ENCODE measurements at places on chromosomes 7 and 10.

- H3K4me1 ChIP-seq, result no peaks in the 10 kb centered on the region
- H3K27me3 ChIP-seq, result no peaks in the 10 kb centered on the region
- no peak overlapping the region for H3K27ac ChIP-seq
- H3K4me3 ChIP-seq, result no peak overlapping the region
- no peaks in the 10 kb centered on the region for H3K36me3 ChIP-seq
Observed at GRCh38 chr7:120337308-120337907, 64.4 kb downstream of the KCND2 start.

DNA sequence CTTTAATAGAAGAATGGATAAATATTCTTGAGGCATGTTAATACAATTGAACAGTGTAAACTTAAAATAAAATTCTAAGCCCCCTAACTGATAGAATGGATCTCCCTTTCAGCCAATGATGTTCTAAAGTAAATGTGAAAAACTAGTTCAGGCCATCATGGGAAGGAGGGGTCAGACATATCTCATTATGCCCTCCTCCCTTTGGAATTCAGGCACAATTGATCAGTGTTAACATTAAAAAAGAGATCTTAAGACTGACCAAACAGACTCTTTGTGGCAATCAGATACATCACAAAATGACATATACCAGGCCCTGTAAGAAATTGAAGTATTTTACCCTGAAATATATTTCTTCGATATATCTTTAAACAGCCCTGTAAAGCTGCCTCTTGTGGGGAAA lies 683.0 kb upstream of the LRRTM3 start:
- H3K4me1 ChIP-seq, result no peaks in the 10 kb centered on the region
- no peaks in the 10 kb centered on the region for H3K36me3 ChIP-seq

- peaks cover 4% of the 10 kb centered on the region for H3K27me3 ChIP-seq
- H3K4me3 ChIP-seq, result no peak overlapping the region
- no peaks in the 10 kb centered on the region for H3K36me3 ChIP-seq
- no peak overlapping the region for H3K27ac ChIP-seq
Observed at GRCh38 chr10:34522546-34522945, 292.6 kb downstream of the PARD3 start.

DNA sequence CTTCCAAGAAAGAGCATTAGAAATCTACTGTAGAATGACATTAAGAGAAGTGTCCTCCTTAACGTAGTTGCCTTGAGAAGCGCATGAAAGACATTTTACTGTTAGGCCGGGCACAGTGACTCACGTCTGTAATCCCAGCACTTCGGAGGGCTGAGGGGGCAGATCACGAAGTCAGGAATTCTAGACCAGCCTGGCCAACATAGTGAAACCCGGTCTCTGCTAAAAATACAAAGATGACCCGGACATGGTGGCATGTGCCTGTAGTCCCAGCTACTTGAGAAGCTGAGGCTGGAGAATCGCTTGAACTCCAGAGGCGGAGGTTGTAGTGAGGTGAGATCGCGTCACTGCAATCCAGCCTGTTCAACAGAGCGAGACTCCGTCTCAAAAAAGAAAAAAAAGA lies 28.9 kb downstream of the TARP start:
- H3K27ac ChIP-seq, result no peak overlapping the region
- H3K4me3 ChIP-seq, result no peak overlapping the region
- peaks cover 16% of the 10 kb centered on the region for H3K4me1 ChIP-seq
- H3K27me3 ChIP-seq, result peaks cover 7% of the 10 kb centered on the region
- peaks cover 17% of the 10 kb centered on the region for H3K36me3 ChIP-seq

DNA sequence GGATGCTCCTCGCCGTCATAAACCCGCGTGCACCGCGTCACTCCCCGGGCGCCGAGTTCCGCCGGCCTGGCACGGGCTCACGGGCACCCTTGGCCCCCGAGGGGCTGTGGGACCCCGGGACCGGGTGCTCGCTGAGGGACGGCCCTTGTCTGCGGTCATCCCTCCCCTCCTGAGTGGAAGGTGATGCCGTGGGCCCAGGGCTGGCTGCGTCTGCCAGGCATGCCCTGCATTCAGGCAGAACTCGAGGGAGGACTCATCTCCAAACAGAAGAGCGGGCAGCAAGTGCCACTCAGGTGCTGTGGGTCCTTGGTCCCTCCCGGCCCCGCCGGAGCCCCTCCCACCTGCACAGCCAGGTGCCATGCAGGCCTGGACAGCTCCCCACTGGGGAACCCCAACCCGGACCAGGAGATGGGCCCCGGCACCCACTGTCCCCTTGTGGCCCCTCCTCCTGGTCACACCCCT lies 61.3 kb downstream of the UNCX start:
- no peak overlapping the region for H3K4me3 ChIP-seq
- DNase-seq, result no peak
- H3K27me3 ChIP-seq, result peaks cover 10% of the 10 kb centered on the region

- H3K4me1 ChIP-seq, result peaks cover 9% of the 10 kb centered on the region
- H3K27ac ChIP-seq, result no peak overlapping the region
- peaks cover 30% of the 10 kb centered on the region for H3K27me3 ChIP-seq
- DNase-seq, result no peak
Observed at GRCh38 chr10:58513188-58514110, 777 bp downstream of the BICC1 start.

GRCh38 chr7:36637417-36637816 lies 86.9 kb downstream of the AOAH start:
- no peak for DNase-seq
- H3K27ac ChIP-seq, result no peak overlapping the region
- peaks cover 3% of the 10 kb centered on the region for H3K36me3 ChIP-seq
- peaks cover 45% of the 10 kb centered on the region for H3K4me1 ChIP-seq
- H3K4me3 ChIP-seq, result no peak overlapping the region
- H3K27me3 ChIP-seq, result peaks cover 1% of the 10 kb centered on the region

- no peak overlapping the region for H3K4me3 ChIP-seq
- peaks cover 10% of the 10 kb centered on the region for H3K27me3 ChIP-seq
- H3K4me1 ChIP-seq, result peaks cover 4% of the 10 kb centered on the region
- H3K27ac ChIP-seq, result no peak overlapping the region
- H3K36me3 ChIP-seq, result peaks cover 2% of the 10 kb centered on the region
Observed at GRCh38 chr10:59913547-59914237, 7.3 kb upstream of the CCDC6 start.

GRCh38 chr10:124476043-124476725 lies 14.6 kb downstream of the LHPP start:
- H3K27me3 ChIP-seq, result peaks cover 2% of the 10 kb centered on the region
- H3K36me3 ChIP-seq, result no peaks in the 10 kb centered on the region
- H3K4me3 ChIP-seq, result no peak overlapping the region
- H3K27ac ChIP-seq, result no peak overlapping the region
- DNase-seq, result no peak
- no peaks in the 10 kb centered on the region for H3K4me1 ChIP-seq

DNA sequence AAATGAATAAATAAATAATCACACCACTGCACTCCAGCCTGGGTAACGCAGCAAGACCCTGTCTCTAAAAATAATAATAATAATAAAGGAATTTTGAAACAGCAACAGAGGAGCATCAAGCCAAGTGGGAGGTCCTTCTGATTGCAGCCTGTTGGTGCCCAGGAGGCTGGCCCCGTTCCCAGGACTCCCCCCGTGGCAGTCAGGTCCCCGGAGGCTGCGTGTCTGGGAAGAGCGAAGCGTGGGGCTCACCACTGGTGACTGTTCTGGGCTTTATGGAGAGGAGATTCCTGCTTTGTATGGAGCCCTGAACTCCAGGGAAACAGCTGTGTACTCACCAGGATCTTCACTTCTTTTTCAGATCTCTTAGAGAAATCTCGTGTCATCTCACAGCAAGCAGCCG lies 19.3 kb upstream of the MYH16 start:
- no peaks in the 10 kb centered on the region for H3K36me3 ChIP-seq
- peaks cover 3% of the 10 kb centered on the region for H3K27me3 ChIP-seq
- no peaks in the 10 kb centered on the region for H3K4me1 ChIP-seq
- DNase-seq, result no peak

GRCh38 chr7:142925413-142925812 lies 8.1 kb downstream of the TRPV5 start:
- H3K4me1 ChIP-seq, result no peaks in the 10 kb centered on the region
- H3K4me3 ChIP-seq, result no peak overlapping the region
- H3K27me3 ChIP-seq, result no peaks in the 10 kb centered on the region
- H3K27ac ChIP-seq, result no peak overlapping the region

DNA sequence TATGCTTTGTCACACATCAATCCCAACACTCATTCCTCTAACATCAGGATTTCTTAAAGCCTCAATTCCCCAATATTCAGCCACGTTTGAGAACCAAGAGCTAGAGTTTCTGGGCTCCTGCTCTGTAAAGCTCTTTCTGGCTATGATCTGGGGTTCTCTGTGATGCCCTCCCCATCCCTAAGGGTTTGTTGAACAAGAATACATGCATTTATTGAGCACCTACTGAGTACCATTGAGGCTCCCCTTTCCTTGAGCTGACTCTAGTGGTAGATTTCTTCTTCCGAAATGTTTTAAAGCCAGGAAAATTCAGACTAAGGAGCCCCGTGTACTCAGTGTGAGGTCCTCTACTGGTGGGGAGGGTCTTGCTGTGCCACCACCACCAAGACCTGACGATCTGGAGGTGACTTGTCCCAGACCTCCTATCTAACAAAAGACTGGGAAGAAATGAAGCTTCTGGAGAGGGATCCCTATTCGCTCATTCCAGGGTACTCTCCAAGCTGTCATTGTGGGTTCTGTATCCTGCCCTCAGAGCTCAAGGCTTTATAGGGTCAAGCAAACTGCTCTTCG lies 23.1 kb upstream of the SRGN start:
- peaks cover 5% of the 10 kb centered on the region for H3K36me3 ChIP-seq
- no peaks in the 10 kb centered on the region for H3K27me3 ChIP-seq
- peak overlapping the region; percentile 99 for H3K27ac ChIP-seq
- no peak overlapping the region for H3K4me3 ChIP-seq

DNA sequence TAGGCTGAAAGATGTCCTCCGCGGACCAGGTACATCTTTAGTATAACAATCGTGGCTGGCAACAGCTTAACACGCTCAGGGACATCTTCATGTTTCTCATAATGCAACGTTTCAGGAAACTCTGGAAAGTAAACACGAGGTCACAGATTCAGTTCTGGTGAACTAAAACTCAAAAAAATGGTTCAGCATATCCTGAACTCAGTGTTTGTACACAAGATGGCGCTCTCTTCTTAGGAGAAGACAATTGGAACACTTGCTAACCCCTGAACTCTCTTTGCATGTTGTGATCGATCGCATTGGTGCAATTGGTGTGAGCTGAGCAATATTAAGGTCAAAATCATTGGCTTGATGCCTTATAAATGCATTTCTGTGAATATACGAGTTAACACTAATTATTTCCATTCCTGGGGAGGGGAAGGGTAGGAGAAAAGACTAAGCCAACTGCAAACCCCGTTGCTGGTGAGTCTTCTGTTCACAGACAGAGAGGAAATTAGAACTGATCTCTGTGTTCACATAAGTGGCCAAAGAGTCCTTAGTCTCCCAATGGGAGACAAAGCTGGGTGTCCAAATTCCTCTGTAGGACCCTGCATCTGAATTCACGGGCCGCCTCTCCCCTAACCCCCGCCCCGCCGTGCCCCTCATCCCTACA lies 52.6 kb upstream of the FAM180A start:
- peaks cover 9% of the 10 kb centered on the region for H3K27me3 ChIP-seq
- H3K4me3 ChIP-seq, result no peak overlapping the region
- no peaks in the 10 kb centered on the region for H3K36me3 ChIP-seq
- DNase-seq, result peak; percentile 20

- H3K4me1 ChIP-seq, result peaks cover 10% of the 10 kb centered on the region
- no peak overlapping the region for H3K27ac ChIP-seq
- DNase-seq, result no peak
- no peak overlapping the region for H3K4me3 ChIP-seq
- H3K27me3 ChIP-seq, result peaks cover 3% of the 10 kb centered on the region
- H3K36me3 ChIP-seq, result no peaks in the 10 kb centered on the region
Observed at GRCh38 chr7:135239263-135239662, 5.6 kb downstream of the STRA8 start.

DNA sequence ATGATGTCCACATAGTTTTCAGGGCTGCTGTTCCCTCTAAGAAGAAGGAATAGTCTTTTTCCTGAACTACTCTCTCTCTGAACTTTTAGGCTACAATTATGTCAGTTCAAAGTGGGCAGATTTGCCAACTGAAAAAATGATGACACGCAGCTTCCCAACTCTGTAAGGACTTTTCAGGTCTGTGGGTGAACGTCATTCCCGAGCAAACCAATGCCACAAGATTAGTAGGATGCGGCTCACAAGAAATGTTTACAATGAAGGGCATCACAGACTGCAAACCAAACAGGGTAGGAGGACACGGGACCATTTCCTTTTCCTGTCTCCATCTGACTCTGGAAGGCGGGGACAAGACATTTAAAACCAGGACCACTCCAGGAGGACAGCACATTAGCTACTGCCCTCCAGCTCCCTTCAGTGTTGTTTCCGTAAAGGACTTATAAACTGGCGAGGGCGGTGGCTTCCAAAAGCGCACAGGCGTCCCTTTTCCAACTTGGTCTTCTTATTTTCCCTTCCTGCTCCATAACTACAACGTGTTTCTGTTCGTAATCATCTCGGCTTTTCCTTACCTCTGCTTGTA lies 539 bp upstream of the MKLN1 start:
- peak overlapping the region; percentile 97 for H3K27ac ChIP-seq
- peaks cover 66% of the 10 kb centered on the region for H3K4me1 ChIP-seq
- H3K4me3 ChIP-seq, result peak overlapping the region; percentile 96
- H3K36me3 ChIP-seq, result peaks cover 4% of the 10 kb centered on the region
- DNase-seq, result no peak

- H3K4me3 ChIP-seq, result no peak overlapping the region
- no peak overlapping the region for H3K27ac ChIP-seq
- no peak for DNase-seq
Observed at GRCh38 chr7:101226721-101227120, 8.8 kb downstream of the ZNHIT1 start.

- H3K27ac ChIP-seq, result no peak overlapping the region
- no peaks in the 10 kb centered on the region for H3K36me3 ChIP-seq
- H3K4me3 ChIP-seq, result no peak overlapping the region
- H3K4me1 ChIP-seq, result no peaks in the 10 kb centered on the region
Observed at GRCh38 chr7:81562581-81562980, 207.3 kb downstream of the HGF start.

DNA sequence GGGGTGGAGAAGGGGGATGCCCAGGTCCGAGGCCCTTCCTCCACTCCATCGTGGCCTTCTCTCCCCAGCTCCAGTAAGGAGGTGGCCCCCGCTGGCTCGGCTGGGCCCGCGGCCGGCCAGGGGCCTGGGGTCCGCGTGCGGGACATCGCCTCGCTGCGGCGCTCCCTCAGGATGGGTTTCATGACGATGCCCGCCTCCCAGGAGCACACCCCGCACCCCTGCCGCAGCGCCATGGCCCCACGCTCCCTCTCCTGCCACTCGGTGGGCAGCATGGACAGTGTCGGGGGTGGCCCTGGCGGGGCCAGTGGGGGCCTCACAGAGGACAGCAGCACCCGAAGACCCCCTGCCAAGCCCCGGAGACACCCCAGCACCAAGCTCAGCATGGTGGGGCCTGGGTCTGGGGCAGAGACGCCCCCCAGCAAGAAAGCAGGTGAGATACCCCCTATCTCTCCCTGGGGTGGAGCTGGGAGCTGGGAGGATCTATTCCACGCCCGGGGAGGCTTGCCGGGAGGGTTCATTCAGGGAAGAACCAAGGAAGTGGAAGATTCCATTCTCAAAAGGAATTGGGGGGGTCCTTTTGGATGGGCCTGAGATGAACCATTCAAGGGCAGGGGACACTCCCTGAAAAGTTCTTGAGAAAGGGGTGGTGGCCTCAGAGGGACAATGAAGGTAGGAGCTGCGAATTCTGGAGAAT lies 3.2 kb downstream of the NYAP1 start:
- no peak overlapping the region for H3K27ac ChIP-seq
- peaks cover 8% of the 10 kb centered on the region for H3K4me1 ChIP-seq
- DNase-seq, result no peak
